ENCODE measurements at places on chromosomes 7 and 10.

DNA sequence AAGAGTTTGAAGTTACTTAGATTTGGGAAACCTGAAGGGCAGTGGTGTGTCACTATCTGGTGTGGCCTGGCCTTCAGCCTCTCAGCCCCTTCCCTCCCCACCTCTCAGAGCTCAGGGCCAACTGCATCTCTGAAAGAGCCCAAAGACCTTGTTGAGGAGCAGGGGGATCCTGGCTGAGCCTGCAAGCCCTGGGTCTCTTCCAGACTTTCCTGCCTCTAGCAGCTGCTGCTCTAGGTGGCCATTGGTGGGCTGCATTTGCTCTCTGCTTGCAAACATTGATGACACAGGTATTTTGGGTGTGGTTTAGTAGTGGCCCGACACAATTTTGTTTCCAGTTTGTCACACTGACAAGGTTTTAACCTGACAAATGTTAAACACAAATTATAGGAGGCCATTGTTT is 3.1 kb upstream of the UPP1 start:
- DNase-seq, result no peak

- no peak for DNase-seq
Measured at GRCh38 chr7:151408839-151409666, 785 bp downstream of the WDR86 start.

- DNase-seq, result no peak
Measured at GRCh38 chr10:68560943-68561864, 1.1 kb downstream of the TET1 start.

GRCh38 chr10:3494131-3494837 is 290.7 kb downstream of the KLF6 start:
- DNase-seq, result no peak

- DNase-seq, result no peak
Measured at GRCh38 chr7:158549616-158550393, 37.8 kb downstream of the PTPRN2 start.

- DNase-seq, result no peak
Measured at GRCh38 chr7:137878333-137878961, 31.7 kb upstream of the DGKI start.

All from amygdala (tissue), 56 donors.